ENCODE measurements at places on chromosomes 5 and 9. TPM values are rescaled to one million over a fixed set of nuclear protein-coding genes. Genes with fewer than 3 reads are reported as not detected.

NFIL3 gene
- 18.1 TPM for total RNA-seq

FAM221B gene
- not detected for total RNA-seq

CTSV gene
- 0.32 TPM for total RNA-seq

HOMER1 gene
- 12.6 TPM for total RNA-seq

C9 gene
- total RNA-seq, result not detected

CANX gene
- total RNA-seq, result 628 TPM

BNIP1 gene
- 18.4 TPM for total RNA-seq

ARL14EPL gene
- not detected for total RNA-seq

PHF24 gene
- not detected for total RNA-seq

DOK3 gene
- total RNA-seq, result 2.6 TPM

CCNO gene
- total RNA-seq, result 0.32 TPM

NEUROG1 gene
- total RNA-seq, result not detected

IL3 gene
- not detected for total RNA-seq

CCDC180 gene
- total RNA-seq, result 3.0 TPM

HAPLN1 gene
- total RNA-seq, result 0.43 TPM

FNBP1 gene
- total RNA-seq, result 41.9 TPM

NUTM2F gene
- total RNA-seq, result not detected

SLC34A1 gene
- total RNA-seq, result not detected

FRMD3 gene
- total RNA-seq, result 0.86 TPM

GABRA1 gene
- not detected for total RNA-seq

C5orf58 gene
- not detected for total RNA-seq

TERT gene
- not detected for total RNA-seq

TLE4 gene
- total RNA-seq, result 48.3 TPM

FOXD4L4 gene
- not detected for total RNA-seq

RCL1 gene
- 10.4 TPM for total RNA-seq

OGN gene
- total RNA-seq, result not detected

IL6ST gene
- 281 TPM for total RNA-seq

INSL4 gene
- total RNA-seq, result not detected

ADRA1B gene
- total RNA-seq, result 0.43 TPM

LNPEP gene
- 32.2 TPM for total RNA-seq

FCHSD1 gene
- total RNA-seq, result 25.8 TPM

KIF12 gene
- not detected for total RNA-seq

CSF2 gene
- 0.43 TPM for total RNA-seq

PCDHB9 gene
- total RNA-seq, result 0.64 TPM

GDNF gene
- total RNA-seq, result 0.43 TPM

OR1L1 gene
- not detected for total RNA-seq

ADAMTSL2 gene
- total RNA-seq, result under 0.01 TPM

GFI1B gene
- 0.32 TPM for total RNA-seq
